Glomerular endothelial cell (primary cell): ENCODE measurements at places on chromosomes 1 and 21. TPM values are rescaled to one million over a fixed set of nuclear protein-coding genes. Genes with fewer than 3 reads are reported as not detected.

VWA1 gene
- total RNA-seq, result 21.4 and 34.8 TPM in 2 replicates

GRCh38 chr1:200857804-200858203 lies 15.0 kb upstream of the GPR25 start:
- no peak for DNase-seq

DNA sequence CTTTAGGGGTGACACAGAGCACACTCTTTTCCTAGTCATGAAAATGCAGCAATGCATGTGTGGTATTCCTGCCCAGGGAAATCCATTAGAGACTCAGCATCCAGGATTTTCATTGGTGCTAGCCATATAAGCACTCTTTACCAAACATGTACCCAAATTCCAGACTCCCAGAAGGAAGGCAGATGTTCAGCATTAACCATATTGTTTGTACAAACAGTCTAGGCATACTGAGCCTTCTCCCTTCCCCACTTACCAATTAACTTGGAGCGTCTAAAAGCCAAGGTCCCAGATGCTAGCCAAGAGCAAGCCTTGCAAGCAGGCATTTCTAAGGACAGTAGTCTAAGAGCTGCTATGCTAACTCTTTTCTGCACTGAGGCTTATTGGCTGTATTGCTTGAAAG lies 27.9 kb downstream of the ZBED6 start:
- DNase-seq, result no peak

SYCP1 gene
- not detected in 2 replicates for total RNA-seq

ZBED6 gene
- total RNA-seq, result 17.5 and 22.3 TPM in 2 replicates

IL12RB2 gene
- total RNA-seq, result not detected in 2 replicates

DNA sequence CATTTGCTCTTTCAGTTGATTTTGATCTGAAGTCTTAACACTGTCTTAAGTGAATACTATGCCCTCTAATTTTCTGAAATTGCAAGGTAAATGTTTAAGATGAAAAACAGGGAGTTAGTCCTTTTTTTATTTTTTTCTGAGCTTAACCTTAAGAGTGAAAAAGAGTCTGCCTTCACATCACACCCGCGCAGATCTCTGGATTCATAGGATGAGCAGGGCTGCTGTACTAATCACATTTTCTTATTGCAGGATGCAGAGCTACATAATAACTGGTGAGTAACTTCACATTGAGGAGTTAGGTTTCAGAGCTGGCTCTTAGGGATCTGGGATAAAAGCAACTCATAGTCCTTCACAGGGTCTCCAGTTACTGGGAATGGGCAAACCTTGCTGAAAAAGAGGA lies 188.7 kb upstream of the ATP1B1 start:
- no peak for DNase-seq

DNA sequence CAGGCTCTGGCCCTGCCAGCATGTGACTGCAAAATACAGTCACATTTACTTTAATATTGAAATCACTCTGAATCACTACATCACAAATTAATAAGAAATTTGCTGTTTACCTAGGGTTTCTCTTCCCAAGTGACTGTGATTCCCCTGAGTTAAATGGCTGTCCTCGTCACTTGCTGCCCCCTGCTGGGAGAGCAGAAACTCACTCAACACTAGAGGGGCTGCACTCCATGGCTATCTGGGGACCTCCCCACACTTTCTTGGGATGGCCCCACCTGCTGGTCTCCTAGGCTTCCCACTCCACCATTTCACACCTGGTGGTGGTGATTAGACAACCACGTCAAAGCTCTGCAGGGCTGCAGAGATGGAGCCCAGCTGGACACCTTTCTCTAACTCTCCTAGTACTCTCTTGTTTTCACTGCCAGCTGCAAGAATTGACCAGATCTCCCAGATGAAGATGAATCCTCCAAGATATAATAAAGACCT lies 63.4 kb downstream of the CD2 start:
- DNase-seq, result no peak

- no peak for DNase-seq
These were observed 258.5 kb downstream of the TRABD2B start for GRCh38 chr1:47738560-47739182.

AMY1A gene
- not detected in 2 replicates for total RNA-seq

- no peak for DNase-seq
These were observed 45.9 kb upstream of the KIF26B start for GRCh38 chr1:245108909-245109308.

- no peak for DNase-seq
These were observed 5.7 kb upstream of the ARID1A start for GRCh38 chr1:26690157-26690556.

- no peak for DNase-seq
These were observed 15.5 kb downstream of the NT5C1A start for GRCh38 chr1:39656391-39656790.

TENT5C gene
- 0.41 and 0.92 TPM in 2 replicates for total RNA-seq

B3GALT6 gene
- 47.9 and 63.4 TPM in 2 replicates for total RNA-seq
